ENCODE measurements at places on chromosomes 11 and 22. TPM values are rescaled to one million over a fixed set of nuclear protein-coding genes. Genes with fewer than 3 reads are reported as not detected.

Gene RAG2
- not detected for total RNA-seq

Gene SYCE3
- total RNA-seq, result 0.58 TPM

Gene NLRP14
- total RNA-seq, result not detected

Gene PDGFB
- total RNA-seq, result 2.8 TPM

Gene E2F8
- total RNA-seq, result 6.1 TPM

Gene UBQLNL
- not detected for total RNA-seq

Gene PHRF1
- 37.0 TPM for total RNA-seq

Gene TMEM109
- 131 TPM for total RNA-seq

Gene APLNR
- total RNA-seq, result 0.13 TPM

Gene CRYBB3
- total RNA-seq, result not detected

Gene PSMD13
- 169 TPM for total RNA-seq

Gene FZD4
- total RNA-seq, result 0.95 TPM

Gene MUC15
- total RNA-seq, result not detected

Gene A4GALT
- 14.4 TPM for total RNA-seq

Gene TRPM5
- total RNA-seq, result not detected

Gene SMIM35
- not detected for total RNA-seq

Gene JAML
- not detected for total RNA-seq

Gene OR52I2
- not detected for total RNA-seq

Gene RNF214
- total RNA-seq, result 9.4 TPM

Gene APOL4
- not detected for total RNA-seq

Gene MIF
- 493 TPM for total RNA-seq

Gene APOL5
- total RNA-seq, result not detected

Gene TEX54
- not detected for total RNA-seq

Gene TSSK2
- total RNA-seq, result not detected

Gene IGLL5
- total RNA-seq, result not detected

Gene CCDC73
- total RNA-seq, result not detected

Gene CYP2D6
- total RNA-seq, result 0.69 TPM

Gene CABP7
- total RNA-seq, result 0.22 TPM

Gene MUC2
- total RNA-seq, result 0.93 TPM

Gene MMP13
- total RNA-seq, result not detected

Gene PATE4
- total RNA-seq, result not detected

Gene APOBEC3H
- total RNA-seq, result not detected

Gene NDUFS8
- 378 TPM for total RNA-seq

Gene AIFM3
- 4.8 TPM for total RNA-seq

Gene PATE2
- not detected for total RNA-seq

Gene TCF20
- 15.1 TPM for total RNA-seq

Gene RAB38
- 1.2 TPM for total RNA-seq

Gene APOA5
- not detected for total RNA-seq
